ENCODE measurements at places on chromosomes 5 and 9.

DNA sequence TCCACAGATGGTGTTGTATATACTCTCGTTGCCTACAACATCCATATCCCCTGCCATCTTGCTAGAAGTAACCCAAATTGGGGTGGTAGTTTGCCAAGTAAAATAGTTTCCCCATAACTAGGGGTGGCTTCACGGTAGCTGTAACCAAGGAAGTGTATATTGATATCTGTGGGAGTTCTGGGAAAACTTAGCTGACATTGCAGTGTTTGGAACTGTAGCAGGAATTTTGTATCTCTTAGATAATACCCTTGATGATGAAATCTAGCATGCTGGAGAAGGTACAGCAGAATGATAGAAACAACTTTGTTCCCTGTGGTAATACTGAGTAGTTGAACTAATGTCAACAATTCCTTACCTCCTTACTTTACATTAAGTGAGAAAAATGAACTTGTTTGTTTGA, 29.8 kb downstream of the FBXL7 start:
- DNase-seq = no peak

GRCh38 chr5:140351609-140352334, 5.4 kb upstream of the HBEGF start:
- peak; percentile 78 for DNase-seq

DNA sequence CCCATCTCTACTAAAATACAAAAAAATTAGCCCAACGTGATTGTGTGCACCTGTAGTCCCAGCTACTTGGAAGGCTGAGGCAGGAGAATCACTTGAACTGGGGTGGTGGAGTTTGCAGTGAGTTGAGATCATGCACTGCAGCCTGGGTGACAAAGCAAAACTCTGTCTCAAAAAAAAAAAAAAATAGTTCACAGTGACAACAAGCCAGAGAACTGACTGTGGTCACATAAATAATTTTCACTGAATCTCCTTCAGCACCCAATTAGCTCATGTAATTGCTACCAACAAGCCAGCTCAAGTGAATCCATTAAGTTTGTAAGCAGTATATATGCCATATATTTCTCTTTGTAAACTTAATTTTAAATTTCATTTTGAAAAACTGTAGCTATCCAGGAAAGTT, 14.5 kb upstream of the AFAP1L1 start:
- DNase-seq = no peak

- DNase-seq = no peak
Measured at GRCh38 chr9:31334837-31335528, 1049.5 kb upstream of the ACO1 start.

GRCh38 chr5:68350176-68350575, 134.6 kb downstream of the PIK3R1 start:
- DNase-seq = no peak

DNA sequence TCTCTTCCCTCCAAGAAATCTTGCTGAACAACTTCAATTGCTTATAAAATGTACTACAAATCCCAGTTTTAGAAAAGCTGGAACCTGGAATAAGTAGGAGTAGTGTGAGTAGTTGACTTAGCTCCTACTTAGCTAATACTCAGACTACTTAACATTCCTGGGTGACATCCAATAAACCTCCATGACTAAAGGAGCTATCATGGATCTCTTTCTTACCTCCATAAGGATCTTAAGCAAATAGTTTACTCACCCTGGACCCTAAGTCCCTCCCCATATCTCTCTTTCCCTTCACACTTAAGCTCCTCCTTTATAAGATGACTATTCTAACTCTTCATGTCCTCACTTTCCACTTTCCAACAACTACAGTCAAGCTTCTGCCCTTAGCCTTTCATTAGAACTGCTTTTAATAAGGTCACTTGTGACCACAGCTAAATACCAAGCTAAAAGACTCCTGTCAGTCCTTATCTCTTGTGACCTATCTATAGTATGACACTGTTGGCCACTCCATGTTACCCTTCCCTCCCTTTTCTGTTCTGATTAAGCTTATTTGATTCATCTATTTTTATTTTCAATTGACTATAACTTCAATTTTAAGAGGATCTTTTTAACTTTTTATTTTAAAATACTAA, 194.9 kb downstream of the RFX3 start:
- DNase-seq = peak; percentile 10

GRCh38 chr9:133125941-133126696, 5.1 kb upstream of the RALGDS start:
- DNase-seq = no peak

GRCh38 chr5:32531885-32532520, 53.4 kb upstream of the SUB1 start:
- no peak for DNase-seq

DNA sequence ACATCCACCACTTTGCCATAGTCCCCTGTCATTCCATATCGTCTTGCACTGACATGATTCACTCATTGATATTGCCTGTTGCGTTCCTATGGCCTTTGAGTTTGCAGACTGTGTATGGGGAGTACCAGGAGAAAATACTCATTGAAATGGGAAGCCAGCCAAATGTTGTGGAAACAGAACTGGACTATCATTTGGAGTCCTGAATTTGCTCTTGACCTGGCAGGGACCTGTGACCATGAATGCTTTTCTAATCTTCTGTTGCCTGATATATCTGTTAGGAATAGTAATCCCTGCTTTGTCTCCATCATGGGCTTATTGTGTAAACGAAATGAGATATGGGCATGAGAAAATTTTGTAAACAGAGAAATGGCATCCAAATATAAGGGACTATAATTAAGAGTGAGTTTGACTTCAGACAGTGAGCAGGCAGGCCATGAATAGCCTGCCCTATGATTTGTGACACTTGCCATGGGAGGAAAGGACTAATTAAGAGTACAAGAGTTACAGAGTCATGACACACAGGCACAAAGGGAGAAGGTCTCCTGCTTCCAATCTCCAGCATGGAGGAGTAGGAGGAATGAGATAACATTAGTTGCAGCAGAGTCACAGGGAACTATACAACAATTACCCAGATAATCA, 572.9 kb upstream of the SGCD start:
- no peak for DNase-seq

All from RWPE1 (cell line).